ENCODE measurements at places on chromosomes 11 and 22. TPM values are rescaled to one million over a fixed set of nuclear protein-coding genes. Genes with fewer than 3 reads are reported as not detected.

IGSF9B gene
- total RNA-seq: 53.1 TPM

MUC5AC gene
- not detected for total RNA-seq

TRIM49 gene
- total RNA-seq: not detected

OR8G5 gene
- not detected for total RNA-seq

RIBC2 gene
- total RNA-seq: 0.29 TPM

TSGA10IP gene
- total RNA-seq: not detected

NOX4 gene
- 7.6 TPM for total RNA-seq

SLN gene
- total RNA-seq: 753 TPM

LINC01488 gene
- not detected for total RNA-seq

TESMIN gene
- total RNA-seq: 0.92 TPM

WBP2NL gene
- 0.51 TPM for total RNA-seq

MYO7A gene
- total RNA-seq: 7.0 TPM

GSC2 gene
- total RNA-seq: not detected

DRD4 gene
- total RNA-seq: 0.29 TPM

OR51A4 gene
- total RNA-seq: not detected

OR52I2 gene
- total RNA-seq: not detected

PANX2 gene
- 1.6 TPM for total RNA-seq

APOA1 gene
- total RNA-seq: 5.2 TPM

IL17REL gene
- total RNA-seq: 0.06 TPM

ART5 gene
- 0.47 TPM for total RNA-seq

OR52E8 gene
- not detected for total RNA-seq

ARHGAP8 gene
- 1.9 TPM for total RNA-seq

CCDC15 gene
- total RNA-seq: 0.40 TPM

OOSP1 gene
- not detected for total RNA-seq

ZNF202 gene
- 5.9 TPM for total RNA-seq

LUZP2 gene
- not detected for total RNA-seq

CSRP3 gene
- 1,115 TPM for total RNA-seq

CRACR2B gene
- 19.4 TPM for total RNA-seq

RASGRP2 gene
- 37.3 TPM for total RNA-seq

SCARF2 gene
- total RNA-seq: 5.1 TPM

AP1B1 gene
- 33.5 TPM for total RNA-seq

FAM111B gene
- total RNA-seq: 0.91 TPM

SLC22A6 gene
- not detected for total RNA-seq

HPX gene
- 0.68 TPM for total RNA-seq

GRIA4 gene
- total RNA-seq: 0.17 TPM

NLRP6 gene
- not detected for total RNA-seq

ZW10 gene
- 9.4 TPM for total RNA-seq

PRG3 gene
- not detected for total RNA-seq

CD3D gene
- total RNA-seq: 0.53 TPM

HMOX1 gene
- 10.1 TPM for total RNA-seq

HBG1 gene
- total RNA-seq: not detected

XKR3 gene
- total RNA-seq: not detected

KBTBD3 gene
- total RNA-seq: 12.9 TPM

HEPHL1 gene
- total RNA-seq: not detected
